Regular cardiac myocyte (primary cell): ENCODE measurements at places on chromosomes 11 and 22. TPM values are rescaled to one million over a fixed set of nuclear protein-coding genes. Genes with fewer than 3 reads are reported as not detected.

SLN gene
- total RNA-seq, result 4.5 TPM in 1 of 2 replicates, not detected in the other

TEAD1 gene
- total RNA-seq, result 65.7 and 70.7 TPM in 2 replicates

SEPTIN3 gene
- under 0.01 TPM in 1 of 2 replicates, not detected in the other for total RNA-seq

AMPD3 gene
- total RNA-seq, result 2.7 and 16.9 TPM in 2 replicates

RIMBP3C gene
- 0.38 and 0.56 TPM in 2 replicates for total RNA-seq

ACRV1 gene
- not detected in 2 replicates for total RNA-seq

ALDH3B2 gene
- not detected in 2 replicates for total RNA-seq
